Endothelial cell (in vitro differentiated cells): ENCODE measurements at places on chromosomes 2 and 18.

DNA sequence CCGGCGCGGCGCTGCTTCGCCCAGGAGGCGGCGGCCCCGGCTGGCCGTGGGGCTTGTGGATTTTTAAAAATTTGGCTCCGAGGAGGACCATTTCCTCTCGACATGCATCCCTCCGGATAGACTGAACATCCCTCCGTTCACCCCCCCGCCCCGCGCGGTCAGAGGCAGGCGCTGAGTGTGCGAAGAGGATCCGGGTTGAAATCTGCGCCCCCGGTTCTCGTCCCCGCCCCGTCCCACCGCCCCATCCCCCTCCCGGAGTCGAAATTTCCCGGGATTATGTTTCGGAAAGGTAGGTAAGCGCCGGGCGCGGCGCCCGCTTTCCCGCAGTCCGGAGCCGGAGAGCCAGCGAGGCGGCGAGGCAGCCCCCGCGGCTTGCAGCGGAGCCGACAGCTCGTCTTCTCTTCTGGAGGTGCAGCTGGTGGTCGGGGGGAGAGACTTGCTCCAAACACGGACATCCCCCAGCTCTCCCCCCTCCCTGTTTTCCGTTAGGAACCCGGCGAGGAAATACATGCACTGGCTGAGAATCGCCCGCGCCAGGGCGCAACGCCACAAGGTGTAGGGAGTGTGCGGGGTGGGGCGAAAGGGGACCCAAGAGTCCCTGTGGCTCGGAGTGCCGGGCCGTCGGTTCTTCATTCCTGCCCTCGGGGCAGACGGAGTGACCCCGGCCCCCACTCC, at the start of gene PRKCE:
Gene PRKCE (plus strand): TSS at position 261 of the 675 bp plus-strand sequence.
- peak; percentile 38 for DNase-seq

DNA sequence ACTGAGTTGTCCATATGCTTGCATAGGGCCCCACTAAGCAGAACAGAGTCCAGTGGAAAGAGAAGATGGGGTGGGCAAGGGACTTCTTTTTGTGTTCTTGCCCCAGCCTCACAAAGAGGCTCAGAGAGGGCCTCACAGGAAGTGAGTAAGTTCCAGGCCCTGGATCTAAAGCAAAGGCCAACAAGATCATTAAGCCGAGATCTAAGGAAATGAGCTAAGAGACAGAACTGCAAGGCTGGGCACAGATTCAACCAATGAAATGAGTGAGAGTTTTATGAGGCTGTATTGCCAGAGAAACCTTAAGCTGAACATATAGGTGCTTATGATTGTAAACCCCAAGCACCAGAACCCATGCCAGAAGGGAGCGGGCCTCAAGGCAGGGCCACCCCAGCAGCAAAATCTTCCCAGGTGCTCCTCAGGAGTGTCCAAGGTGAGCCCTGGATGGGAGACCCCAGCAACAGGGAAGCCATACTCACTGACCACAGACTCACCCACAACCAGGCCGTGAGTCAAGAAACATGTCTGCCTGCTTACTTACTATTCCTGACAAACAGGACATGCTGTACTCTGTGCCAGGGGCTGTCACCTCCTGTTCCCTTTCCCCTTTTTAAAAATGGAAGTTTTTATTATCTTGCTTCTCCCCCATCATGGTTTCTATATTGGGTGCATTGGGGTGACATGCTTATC, 40.2 kb downstream of the SLC14A1 start:
- no peak for DNase-seq

- no peak for DNase-seq
Measured at GRCh38 chr2:194319222-194319992, 1337.6 kb upstream of the SLC39A10 start.

GRCh38 chr18:78071776-78072175, 822.1 kb downstream of the GALR1 start:
- no peak for DNase-seq

GRCh38 chr2:54384301-54385203, 71.6 kb upstream of the SPTBN1 start:
- no peak for DNase-seq

DNA sequence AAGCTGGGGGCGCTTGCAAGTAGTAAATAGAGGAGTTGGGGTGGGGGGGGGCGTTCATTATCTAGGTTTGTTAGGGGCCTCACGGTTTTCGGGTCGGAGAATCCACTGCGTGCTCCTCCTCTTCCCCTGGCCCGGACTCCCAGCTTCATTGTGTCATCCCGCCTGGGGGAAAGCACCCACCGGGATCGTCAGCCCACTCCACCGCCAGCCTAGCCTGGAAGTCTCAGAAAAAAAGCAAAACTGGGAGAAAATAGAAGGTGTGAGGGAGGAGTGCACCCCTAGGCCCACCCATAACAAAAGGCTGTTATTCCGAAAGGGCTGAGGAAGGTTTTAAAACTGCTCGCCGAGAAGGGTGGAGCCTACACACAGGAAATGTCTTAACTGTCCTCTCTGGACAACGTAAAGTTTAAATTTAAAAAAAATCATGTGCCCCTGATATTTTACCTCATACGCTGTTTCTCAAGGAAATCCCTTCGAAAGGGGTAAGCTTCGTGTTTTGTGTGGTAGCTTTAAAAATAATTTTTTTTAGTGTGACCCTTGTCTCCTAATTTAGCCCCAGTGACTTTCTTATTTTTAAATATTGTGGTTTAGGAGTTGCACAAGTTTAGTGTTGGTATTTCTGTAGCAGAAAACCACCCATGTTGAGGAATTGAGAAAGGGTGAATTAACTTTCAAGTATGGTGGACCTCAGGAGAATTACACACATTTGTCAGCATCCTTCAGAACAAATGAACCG, 104.2 kb downstream of the SPTBN1 start:
- peak; percentile 24 for DNase-seq

DNA sequence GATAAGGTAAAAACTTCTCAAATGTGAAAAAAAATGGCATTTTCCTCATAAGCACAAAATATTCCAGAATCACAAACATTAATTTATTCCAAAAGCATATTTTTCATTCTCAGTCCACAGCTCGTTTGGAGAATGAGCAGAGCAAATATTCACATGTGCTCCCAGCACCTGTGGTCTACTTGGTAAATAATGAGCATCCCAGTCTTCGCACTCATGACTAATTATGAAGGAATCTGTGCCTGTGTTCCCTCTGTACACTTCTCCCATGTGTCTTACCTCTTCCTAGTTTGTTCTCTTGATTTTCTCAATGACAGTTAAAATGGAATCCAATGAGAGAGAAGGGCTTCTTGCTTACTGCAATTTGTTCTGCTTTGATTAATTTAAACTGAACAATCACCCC, 671.0 kb upstream of the SOX11 start:
- no peak for DNase-seq

DNA sequence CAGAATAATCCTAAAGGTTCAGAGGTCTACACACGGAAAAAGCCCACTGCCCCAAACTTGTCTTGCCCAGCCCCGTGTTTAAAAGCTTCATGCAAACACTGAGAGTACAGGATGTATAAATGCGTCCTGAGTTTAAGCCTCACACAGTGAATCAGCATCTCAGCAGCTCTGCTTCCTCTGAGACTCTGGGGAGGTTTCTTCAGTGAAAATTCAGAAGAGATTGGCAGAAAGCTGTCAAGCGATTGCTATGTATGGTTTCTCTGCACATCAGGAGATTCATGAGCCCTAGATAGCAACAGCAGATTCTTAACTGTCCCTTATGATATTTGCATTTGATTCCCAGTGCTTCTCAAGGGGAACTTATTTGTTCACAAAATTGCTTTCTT, 27.1 kb downstream of the CRACDL start:
- no peak for DNase-seq

DNA sequence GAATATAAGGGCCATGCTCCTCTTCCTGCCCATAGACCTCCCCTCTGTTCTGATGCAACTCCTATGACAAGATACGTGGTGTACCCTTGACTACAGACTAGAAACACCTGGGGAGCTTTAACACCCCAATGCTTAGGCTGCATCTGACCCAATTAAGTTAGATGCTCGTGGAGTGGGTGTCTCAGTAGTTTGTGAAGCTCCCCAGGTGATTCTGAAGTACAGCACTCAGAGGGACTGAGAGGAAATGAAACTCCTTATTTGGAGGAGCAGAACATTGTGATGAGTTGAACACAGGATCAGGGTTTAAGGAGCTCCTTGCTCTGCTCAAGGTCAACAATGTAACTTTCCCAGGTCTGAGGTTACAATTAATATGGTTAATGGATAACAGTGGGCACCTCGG, 80.3 kb upstream of the TTC39C start:
- no peak for DNase-seq

- DNase-seq = no peak
Measured at GRCh38 chr2:30958918-30959265, 151.6 kb upstream of the CAPN13 start.

- no peak for DNase-seq
Measured at GRCh38 chr2:239596792-239597191, 196.0 kb upstream of the HDAC4 start.
